NCI-H146 (cell line): ENCODE measurements at places on chromosomes 4 and X.

GRCh38 chr4:186900232-186900900, 176.7 kb upstream of the FAT1 start:
- no peak for DNase-seq

DNA sequence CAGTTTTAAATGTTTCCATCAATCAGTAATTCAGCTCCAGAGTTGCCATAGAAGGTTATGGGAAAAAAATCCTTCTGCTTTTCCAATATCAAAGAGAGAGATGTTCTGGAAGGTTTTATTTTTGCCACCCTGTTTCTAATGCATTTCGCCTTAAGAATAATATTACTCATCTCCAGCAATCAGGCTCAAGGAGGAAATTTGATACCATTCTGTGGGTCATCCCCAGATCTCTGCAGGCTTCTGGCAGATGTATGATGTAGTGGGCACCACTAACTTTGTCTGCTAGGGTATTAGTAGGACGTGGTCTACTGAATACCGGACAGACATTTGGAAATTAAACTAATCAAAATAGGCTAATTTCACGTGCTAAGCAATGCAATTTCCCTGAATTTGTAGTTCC, 645.4 kb upstream of the TENM3 start:
- DNase-seq: peak; percentile 78

DNA sequence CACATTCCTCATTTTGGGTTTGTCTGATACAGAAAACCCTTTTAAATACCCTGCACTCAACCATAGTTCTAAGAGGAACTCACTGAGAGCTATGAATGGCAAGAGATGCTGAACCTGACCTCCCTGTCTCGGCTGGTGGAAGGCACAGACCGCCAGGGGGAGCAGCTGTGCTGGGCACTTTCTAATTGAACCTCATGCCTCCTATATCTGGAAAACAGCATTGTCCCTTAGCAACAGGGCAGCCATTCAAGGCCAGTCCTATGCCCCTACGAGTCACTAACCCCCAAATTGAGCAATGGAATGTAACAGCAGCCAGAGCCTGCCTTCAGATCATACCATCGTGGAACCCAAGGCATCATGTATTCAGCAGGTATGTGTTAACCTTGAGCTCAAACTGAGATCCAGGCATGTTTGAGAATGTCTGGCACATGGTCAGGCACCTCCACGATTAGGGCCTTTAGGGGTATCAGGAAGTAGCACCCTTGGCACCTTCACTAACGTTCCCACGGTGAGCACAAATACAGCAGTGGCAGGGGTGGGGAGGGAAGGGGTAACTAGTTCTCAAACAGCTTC, 5.1 kb downstream of the USP27X start:
- peak; percentile 69 for DNase-seq

DNA sequence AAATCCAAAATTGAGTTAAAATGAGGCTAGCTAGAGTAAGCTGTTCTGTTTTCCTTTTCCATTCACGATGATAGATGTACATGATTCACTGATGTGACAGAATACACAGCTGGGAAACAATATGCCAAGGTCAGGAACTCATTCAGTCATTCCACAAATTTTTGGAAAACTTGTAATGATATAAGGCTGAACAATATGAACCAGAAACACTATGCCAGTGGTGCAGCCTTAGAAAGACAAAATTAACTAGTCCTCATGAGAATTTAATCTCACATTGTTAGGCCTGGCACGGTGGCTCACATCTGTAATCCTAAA, 50.0 kb upstream of the NDST3 start:
- no peak for DNase-seq

- DNase-seq: no peak
Observed at GRCh38 chr4:33831442-33832066, 2412.8 kb downstream of the ARAP2 start.

- DNase-seq: no peak
Observed at GRCh38 chr4:56042225-56042624, 93.5 kb downstream of the CEP135 start.

- peak; percentile 54 for DNase-seq
Observed at GRCh38 chr4:23614284-23614892, 275.5 kb downstream of the PPARGC1A start.

- no peak for DNase-seq
Observed at GRCh38 chr4:56200275-56200674, 187.0 kb downstream of the AASDH start.

DNA sequence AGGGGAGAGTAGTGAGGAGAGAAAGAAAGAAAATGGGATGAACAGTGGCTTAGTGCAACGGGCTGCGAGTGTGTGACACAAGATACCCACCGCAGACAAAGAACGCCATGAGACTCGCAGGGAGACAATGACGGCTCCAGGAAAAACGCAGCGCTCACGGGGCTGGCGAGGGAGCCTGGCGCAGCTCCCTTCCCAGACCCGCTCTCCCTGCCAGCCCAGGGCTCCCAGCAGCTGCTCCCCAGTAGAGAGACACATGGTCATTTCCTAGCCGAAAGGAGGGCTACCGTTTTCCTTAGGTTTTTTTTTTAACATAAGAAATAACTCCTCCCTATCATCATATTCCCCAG, 149.5 kb downstream of the MAML3 start:
- peak; percentile 77 for DNase-seq

GRCh38 chr4:48781968-48782367, 1.9 kb upstream of the FRYL start:
- peak; percentile 55 for DNase-seq

DNA sequence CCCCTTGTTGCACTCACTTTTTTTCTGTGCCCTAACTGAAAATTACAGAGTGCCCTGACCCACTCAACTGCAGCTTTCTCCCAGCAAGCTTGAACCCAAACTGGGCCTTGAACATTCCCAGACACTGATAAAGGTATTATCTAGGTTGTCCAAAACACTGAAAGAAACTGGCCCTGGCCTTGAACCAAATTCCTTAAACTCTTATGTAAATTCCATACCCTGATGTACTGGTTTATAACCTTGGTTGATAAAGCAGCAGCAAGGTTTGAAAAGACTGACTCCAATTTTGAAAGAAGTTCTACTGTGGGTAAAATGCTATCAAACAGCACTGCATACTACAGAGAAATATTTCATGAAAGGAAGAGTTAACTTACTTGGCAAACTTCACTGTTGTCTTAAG, 125.6 kb downstream of the PHF8 start:
- DNase-seq: no peak

- no peak for DNase-seq
Observed at GRCh38 chr4:16118090-16118489, 34.3 kb upstream of the PROM1 start.

DNA sequence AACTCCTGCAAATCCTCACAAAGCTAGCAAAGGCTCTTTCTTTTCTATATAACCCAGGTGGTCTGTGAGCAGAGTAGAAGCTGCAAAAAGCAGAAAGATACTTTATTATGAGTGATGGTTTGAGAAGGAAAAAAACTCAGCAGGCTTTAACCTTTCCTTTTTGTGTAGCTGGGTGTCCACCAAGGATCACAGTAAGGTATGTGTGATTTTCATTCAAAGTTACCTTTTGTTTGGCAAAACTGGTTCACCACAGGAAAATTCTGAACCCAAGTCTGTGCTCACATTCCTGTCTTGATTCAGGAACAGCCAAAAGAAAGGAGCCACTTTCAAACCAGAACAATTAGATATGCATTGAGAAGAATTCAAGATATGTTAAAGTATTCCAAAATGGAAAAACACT, 35.7 kb downstream of the FRAS1 start:
- no peak for DNase-seq

DNA sequence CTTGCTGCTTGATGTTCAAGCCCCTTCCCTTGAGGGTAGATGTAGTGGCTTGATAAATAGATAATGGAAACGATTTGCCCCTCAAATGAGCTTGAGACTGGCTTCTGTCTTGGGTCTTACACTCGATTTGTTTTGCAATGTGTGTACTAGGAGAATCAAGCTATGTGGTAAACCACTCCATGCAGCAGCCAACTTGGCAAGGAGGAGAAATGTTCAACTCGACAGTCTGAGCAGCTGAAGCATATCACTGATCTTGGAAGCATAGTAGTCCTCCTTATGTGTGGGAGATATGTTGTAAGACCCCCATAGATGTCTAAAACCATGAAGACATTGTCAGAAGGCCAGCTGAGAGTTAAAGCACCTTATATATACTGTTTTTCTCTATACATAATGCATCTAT, 125.3 kb downstream of the CCNG2 start:
- DNase-seq: no peak

GRCh38 chr4:168981460-168981859, 28.6 kb downstream of the CBR4 start:
- no peak for DNase-seq

- no peak for DNase-seq
Observed at GRCh38 chrX:265502-265901, 15.7 kb upstream of the PLCXD1 start.

DNA sequence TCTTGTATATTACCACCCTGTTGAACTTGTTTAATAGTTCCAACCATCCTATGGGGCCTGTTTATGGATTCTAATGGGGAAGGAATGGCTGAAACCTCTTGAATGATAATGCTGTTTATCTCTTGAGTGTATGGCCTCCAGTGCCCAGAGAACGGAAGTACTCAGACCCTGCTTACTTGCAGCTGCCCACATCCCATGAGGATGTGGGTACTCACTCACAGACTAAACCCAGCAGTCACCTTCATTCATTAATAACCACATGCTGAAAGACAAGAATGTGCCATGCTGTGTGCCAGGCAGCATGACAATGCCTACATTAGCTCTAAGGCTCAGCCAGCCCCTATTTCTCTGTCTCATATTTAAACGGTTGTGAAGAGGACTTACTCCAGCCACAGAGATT, 5.9 kb upstream of the ARMCX5 start:
- DNase-seq: no peak

GRCh38 chrX:30982467-30982866, 89.4 kb downstream of the FTHL17 start:
- no peak for DNase-seq

GRCh38 chr4:93710101-93710846, 118.3 kb upstream of the ATOH1 start:
- DNase-seq: no peak

GRCh38 chrX:86369847-86370630, 221.8 kb downstream of the DACH2 start:
- DNase-seq: no peak

DNA sequence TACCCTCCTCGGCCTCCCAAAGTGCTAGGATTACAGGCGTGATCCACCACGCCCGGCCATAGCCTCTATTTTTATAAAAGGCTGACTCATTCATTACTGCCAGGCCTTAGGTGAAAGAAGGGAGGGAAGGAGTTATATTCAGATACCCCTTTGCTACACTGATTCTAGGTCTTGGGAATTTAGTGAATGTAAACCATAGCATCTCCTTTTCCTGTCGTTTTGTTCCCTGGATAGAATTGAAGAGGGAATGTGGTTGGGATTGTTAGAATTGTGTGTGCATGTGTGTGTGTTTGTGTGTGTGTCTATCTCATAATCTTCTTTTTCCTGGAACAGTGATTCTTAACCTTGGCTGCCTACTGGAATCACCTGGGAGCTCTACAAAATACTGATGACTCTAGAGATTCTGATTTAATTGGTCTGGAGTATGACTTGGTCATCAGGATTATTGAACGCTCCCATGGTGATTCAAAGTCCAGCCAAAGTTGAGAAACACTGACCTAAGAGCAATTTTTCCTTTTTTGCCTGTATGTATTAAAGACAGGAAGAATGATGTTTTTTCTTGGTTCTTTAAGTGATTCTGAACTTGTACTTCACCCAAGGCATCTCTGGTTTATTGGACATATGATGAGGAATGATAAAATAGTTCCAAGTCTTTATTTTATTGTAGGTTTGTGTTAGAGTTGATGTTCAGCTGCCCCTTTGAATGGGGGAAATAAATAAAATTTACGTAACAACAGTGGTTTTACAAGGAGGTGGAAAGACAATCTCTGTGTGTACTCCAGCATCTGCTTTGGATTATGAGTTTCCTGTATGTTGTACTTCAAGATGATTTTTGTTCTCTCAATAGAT, 37.0 kb downstream of the NAP1L5 start:
- no peak for DNase-seq

- DNase-seq: peak; percentile 98
Observed at GRCh38 chr4:70564033-70564432, 28.0 kb upstream of the AMBN start.

GRCh38 chrX:150063674-150064073, 125.4 kb upstream of the EOLA2 start:
- DNase-seq: no peak

DNA sequence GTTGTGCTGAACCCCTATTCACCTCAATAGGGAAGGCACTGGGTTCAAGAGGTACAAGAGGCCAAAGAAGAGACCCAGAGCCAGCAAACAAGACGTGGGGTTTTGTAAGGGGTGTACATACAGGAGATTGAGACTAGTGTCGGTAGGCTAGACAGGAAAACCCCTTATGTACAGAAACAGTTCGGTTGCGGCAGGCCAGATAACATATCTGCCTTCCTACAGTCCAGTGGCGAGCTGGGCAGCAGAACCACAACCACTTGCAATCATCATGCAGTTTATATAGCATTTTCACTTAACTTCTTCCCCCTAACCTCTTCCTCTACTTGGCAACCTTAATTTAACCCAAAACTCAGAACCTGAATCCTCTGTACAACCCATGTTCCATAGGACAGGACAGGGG, 422.2 kb downstream of the PDHA2 start:
- no peak for DNase-seq

GRCh38 chr4:74658116-74658515, 136.2 kb downstream of the BTC start:
- DNase-seq: no peak

- DNase-seq: no peak
Observed at GRCh38 chr4:8370106-8370787, 70.3 kb downstream of the ACOX3 start.

GRCh38 chr4:94332983-94333590, 9.5 kb downstream of the HPGDS start:
- no peak for DNase-seq
